Activated naive CD4-positive, alpha-beta T cell (primary cell): ENCODE measurements at places on chromosomes 16 and 17.

DNA sequence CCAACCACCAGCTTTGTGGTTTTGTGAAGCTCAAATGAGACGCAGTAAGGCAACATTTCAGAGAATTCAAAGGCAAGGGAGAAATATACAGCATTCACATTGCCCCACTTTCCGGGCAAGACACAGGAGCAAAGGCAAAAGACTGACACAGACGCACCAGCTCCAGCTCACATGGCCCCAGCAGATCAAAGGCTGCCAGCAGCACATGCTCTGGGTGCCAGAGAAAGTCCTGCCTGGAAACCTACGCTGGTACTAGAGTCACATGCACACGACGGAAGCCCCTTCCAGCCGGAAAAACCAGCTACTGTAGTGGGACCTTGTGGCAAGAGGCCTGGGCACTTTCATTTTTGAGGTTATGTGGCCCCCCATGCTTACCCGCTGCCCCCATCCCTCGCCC lies 50.1 kb downstream of the GTF3C1 start:
- DNase-seq, result no peak

- DNase-seq, result no peak
Observed at GRCh38 chr16:595942-596735, 6.3 kb downstream of the RAB40C start.

DNA sequence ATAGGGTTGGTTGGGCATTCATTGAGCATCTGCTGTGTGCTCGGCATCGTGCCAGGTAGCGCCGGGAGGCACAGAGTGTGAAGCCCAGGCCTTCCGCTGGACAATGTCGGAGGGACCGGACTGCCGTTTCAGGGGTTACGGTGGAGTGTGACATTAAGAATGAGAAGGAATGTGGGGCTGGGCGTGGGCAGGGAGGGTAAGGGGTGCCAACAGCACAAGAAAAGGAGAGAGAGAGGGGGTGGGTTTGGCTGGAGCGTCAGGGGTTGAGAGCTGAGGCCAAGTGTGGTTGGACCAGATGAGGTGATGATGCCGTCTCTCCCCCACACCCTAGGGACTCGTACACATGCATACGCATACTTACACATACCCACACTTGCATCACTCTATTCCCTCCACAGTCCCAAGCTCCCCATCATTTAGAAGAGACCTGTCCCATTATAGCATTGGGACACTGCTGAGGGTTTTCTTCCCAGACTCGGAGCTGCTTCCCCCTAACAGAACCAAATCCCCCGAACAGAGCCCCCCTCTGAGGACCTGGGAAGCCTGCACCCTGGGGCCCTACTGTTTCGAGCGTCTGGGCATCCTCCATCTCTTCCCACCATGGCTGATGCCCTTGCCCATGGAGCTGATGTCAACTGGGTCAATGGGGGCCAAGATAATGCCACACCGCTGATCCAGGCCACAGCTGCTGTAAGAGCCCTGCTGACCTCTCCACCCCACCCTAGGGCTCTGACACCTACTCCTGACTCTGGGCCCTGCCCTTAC lies 3.3 kb upstream of the KCTD11 start:
- DNase-seq, result no peak

- no peak for DNase-seq
Observed at GRCh38 chr17:20934288-20934687, 108.5 kb downstream of the USP22 start.

GRCh38 chr17:44097110-44097958 lies 26.1 kb downstream of the HDAC5 start:
- DNase-seq, result no peak

DNA sequence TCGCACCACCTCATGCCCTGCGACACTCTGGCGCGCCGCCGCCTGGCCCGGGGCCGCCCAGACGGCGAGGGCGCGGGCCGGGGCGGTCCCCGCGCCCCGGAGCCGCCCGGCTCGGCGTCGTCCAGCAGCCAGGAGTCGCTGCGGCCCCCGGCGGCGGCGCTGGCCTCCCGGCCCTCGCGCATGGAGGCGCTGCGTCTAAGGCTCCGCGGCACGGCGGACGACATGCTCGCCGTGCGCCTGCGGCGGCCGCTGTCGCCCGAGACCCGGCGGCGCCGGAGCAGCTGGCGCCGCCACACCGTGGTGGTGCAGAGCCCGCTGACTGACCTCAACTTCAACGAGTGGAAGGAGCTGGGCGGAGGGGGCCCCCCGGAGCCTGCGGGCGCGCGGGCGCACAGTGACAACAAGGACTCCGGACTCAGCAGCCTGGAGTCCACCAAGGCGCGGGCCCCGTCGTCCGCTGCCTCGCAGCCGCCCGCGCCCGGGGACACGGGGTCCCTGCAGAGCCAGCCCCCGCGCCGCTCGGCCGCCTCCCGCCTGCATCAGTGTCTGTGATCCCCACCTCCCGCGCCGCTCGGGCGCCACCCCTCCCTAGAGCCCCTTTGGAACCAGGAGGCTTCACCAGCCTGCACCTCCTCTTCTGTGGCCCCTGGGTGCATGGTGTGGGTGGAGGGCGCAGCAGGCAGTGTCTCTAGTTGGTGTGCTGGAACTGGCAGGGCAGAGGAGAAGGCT lies 82.3 kb downstream of the ARHGAP23 start:
- no peak for DNase-seq

DNA sequence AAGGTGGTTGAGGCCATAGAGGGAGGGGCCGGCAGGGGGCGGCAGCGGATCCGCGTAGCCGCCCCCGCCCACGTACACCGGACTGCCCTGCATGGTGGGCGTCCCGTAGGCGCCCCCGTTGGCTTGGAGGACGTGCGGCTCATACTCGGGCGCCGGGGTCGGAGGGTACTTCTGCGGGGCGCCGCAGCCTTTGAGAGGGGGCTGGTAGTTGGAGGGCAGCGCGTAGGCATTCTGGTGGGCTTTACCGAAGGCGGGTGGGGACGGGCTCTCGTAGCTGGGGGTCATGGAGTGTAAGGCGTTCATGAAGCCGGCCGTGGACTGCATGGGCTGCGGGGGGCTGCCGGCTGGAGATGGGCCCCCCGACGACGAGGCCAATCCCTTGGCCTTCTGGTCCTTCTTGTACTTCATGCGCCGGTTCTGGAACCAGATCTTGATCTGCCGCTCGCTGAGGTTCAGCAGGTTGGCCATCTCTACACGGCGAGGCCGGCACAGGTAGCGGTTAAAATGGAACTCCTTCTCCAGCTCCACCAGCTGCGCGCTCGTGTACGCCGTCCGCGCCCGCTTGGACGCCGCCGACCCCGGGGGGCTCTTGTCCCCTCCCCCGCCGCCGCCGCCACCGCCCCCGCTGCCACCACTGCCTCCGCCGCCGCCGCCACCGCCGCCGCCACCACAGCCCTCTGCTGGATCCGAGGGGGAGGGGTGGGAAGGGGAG lies 5.7 kb upstream of the HOXB2 start:
- no peak for DNase-seq

DNA sequence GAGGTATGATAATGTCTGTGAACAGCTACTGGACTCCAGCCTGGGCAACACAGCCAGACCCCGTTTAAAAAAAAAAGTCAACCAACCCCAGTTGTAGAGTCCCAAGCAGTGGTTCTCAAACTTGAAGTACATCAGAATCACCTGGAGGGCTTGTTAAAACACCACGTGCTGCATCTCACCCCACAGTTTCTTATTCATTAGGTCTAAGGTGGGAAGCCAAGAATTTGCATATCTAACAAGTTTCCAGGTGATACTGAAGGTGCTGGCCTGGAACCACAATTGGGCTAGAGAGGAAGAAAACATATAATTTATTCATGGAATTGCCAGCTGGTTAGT lies 6.7 kb upstream of the MSL1 start:
- DNase-seq, result no peak

- no peak for DNase-seq
Observed at GRCh38 chr16:28502290-28502689, 4.3 kb downstream of the IL27 start.

GRCh38 chr17:39064374-39064773 lies 87.1 kb downstream of the PLXDC1 start:
- no peak for DNase-seq

GRCh38 chr16:27634779-27635178 lies 84.8 kb downstream of the KATNIP start:
- no peak for DNase-seq

DNA sequence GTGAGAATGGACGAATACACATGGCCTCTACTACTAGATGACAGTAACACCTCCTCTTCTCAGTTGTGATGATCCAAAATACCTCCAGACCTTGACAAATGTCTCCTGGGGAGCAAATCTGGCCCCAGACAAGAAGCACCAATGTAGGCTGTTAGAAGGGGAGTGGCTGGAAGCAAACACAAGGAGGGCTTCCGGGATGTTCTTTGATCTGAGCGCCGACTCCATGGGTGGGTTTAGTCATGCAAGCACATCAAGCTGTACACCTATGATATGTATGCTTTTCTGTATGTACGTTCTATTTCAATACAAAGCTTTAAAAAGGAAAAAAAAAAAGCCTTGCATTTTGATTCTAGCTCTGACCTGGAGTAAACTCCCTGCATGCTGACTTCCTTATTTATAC lies 61.4 kb downstream of the ARHGAP17 start:
- no peak for DNase-seq

- DNase-seq, result no peak
Observed at GRCh38 chr17:49588726-49589576, 13.3 kb downstream of the NXPH3 start.

GRCh38 chr16:71225145-71225544 lies 5.4 kb downstream of the HYDIN start:
- no peak for DNase-seq

- no peak for DNase-seq
Observed at GRCh38 chr17:75840799-75841164, 3.4 kb downstream of the UNC13D start.

DNA sequence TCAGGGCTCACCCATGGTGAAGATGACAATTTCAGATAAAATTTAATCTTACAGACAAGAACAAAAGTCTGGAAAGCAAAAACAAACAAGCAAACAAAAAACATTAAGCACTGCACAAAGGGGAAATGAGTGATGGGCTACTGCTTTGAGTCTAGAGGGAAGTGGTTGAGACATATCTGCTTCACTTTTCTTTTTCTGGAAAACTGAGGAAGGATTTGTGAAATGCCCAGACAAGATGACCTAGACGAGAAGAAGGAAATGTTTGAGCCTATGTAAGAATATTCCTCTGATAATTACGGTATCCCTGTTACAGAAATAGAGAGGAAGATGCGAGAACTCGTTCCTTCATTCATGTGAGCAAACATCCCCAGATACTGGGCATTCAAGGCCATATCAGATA lies 11.5 kb upstream of the HYDIN start:
- DNase-seq, result no peak

GRCh38 chr16:2270588-2271470 lies 2.9 kb upstream of the RNPS1 start:
- no peak for DNase-seq

- no peak for DNase-seq
Observed at GRCh38 chr17:76254275-76254674, 10.9 kb upstream of the UBALD2 start.

GRCh38 chr16:53024045-53024444 lies 28.7 kb downstream of the CHD9NB start:
- no peak for DNase-seq

DNA sequence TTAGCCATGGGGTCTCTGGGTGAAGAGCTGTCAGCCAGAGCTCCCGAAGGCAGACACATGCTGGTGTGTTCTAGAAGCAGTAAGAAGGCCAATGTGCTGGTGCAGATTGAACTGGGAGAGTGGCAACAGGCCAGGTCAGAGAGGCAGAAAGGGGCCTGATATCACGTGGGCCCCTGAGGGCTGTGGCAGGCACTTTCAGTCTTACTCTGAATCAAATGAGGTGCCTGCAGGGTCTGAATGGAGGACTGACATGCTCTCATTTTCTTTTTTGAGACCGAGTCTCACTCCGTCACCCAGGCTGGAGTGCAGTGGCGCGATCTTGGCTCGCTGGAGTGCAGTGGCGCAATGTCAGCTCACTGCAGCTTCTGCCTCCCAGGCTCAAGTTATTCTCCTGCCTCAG lies 293.8 kb downstream of the ABCC12 start:
- DNase-seq, result no peak

DNA sequence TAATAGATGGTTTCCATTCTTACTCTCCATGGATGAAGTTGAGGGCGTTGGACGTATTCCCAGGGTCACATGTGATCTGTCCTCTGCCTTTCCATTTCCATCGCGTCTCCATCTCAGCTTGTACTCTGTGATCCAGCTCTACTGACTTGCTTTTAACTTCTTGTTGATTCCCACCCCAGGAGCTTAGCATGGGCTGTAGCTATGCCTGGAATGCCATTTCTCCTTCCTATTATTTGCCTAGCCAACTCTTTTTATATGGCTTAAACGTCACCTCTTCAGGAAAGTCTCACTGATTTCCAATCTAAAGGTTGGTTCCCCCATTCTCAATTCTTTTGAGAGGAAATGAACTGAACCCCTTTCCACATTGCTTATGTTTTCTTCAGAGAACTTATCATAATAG lies 475.9 kb downstream of the XYLT1 start:
- DNase-seq, result no peak

DNA sequence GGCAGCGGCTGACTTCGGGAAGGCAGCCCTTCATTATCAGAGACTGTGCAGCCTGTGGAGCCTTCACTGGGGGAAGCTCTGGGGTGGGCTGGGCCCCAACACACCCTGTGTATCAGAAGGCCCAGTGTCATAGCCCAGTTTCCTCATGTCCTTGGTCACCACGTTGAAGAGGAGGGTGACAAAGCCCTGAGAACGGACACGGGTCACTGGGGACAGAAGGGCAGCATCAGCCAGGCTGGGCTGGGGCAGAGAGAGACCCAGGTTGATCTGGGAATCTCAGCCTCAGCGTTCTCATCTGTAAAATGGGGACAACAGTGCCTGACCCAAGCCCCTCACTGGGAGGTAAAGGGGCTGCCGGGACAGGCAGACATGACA lies 19.3 kb downstream of the B9D1 start:
- no peak for DNase-seq

DNA sequence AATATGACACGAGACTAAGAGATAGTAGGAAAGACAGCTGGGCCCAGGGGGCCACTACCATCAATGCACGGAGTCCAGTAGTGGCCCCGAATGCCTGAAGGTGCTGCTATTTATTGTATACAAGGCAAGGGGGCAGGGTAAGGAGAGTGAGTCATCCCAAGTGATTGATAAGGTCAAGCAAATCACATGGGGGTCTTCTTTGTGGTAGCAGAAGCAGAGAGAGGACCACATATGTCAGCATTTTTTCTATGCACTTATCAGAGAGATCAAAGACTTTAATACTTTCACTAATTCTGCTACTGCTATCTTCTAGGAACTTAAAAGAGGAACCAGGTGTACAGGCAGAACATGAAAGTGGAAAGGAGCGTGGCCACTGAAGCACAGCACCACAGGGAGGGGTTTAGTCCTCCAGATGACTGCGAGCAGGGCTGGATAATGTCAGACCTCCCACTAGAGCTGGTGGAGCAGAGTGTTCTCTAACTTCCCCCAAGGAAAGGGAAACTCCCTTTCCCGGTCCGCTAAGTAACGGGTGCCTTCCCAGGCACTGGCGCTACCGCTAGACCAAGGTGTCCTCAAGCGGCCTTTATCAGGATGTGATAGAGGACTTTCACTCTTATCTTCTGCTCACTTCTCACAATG lies 26.4 kb upstream of the ARL4D start:
- DNase-seq, result no peak

DNA sequence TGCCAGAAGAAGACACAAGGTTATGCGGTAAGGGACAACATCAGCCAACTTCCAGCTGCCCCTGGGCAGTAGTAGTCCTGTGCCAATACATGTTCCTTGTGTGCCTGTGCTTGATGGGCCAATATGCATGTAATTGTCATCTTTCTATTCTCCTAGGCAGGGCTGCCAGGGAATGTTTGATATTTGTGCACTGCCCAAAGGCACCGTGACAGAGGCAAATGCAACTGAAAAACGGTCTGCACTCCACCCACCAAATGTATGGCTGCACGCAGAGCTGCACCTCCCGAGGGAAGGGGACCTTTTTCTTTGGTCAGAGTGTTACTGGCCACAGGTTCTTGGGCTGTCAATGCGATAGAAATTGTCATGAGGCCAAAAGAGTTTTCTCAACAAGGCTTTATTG lies 207.1 kb downstream of the LGALS9B start:
- no peak for DNase-seq
